ENCODE measurements at places on chromosomes 7 and 10. TPM values are rescaled to one million over a fixed set of nuclear protein-coding genes. Genes with fewer than 3 reads are reported as not detected.

- no peak for DNase-seq
Observed at GRCh38 chr7:94338921-94339371, 55.7 kb upstream of the COL1A2 start.

GRCh38 chr7:35537067-35538023, 157.6 kb downstream of the HERPUD2 start:
- DNase-seq = peak; percentile 31

DNA sequence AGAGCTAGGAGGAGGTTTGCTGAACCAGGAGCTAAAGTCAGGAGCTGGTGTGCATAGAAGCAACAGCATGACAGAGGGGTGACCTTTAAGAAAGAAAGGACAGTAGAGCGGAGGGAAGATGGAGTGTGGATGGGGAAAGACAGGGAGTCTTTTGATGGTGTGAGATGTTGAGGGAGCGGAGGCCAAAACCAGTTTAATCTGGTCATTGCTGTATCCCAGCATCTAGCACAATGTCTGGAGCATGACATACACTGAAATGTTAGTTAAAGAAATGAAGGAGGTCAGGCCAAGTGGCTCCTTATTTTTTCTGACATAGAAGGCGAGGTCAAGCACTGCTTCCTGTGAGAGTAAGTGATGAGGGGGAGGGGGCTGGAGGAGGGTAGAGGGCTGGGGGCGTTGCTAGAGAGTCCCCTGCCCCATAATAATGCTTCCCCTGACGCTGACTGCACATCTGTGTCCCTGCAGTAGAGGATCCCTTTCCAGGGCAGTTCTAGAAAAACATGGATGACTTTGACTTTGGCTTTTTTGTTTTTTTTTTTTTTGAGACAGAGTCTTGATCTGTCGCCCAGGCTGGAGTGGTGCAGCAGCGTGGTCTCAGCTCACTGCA, 70.2 kb downstream of the ZNF467 start:
- no peak for DNase-seq

DNA sequence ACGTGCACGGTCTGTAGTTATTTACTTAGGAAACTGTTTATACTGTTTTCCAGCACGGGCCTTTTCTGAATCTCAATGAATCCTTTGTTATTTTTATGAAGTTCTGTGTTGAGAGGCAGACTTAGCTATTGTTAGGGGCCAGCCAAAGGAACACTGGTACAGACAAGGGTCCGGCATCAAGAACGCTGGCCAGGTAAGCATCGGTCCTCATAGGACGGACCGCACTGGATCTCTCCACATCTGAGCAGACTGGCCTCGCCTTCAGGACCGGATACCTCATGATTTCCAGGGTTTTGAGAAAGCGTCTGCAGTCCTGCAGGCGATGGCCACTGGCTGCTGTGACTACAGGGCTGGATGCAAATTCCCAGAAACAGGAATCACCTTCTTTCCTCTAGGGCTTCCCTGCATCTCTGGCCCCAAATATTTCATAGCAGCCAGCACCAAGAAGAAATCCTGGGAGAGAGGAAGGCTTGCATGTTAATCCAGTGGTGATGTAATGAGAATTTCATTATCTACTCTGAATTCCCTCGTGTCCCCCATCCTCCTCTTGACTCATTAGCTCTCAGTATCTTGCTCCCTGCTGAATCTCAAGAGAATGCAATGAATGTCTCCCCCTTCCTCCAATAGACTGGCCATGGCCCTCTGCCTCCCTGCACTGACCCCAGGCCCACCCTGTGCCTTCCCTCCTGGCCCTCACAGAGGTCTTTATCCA, 325.4 kb upstream of the NPVF start:
- DNase-seq = no peak

GRCh38 chr7:95434557-95435421, at the start of gene PON2:
PON2 (minus strand) TSS chr7:95435028; CDS start chr7:95434951, 77 bp downstream.
- DNase-seq = peak; percentile 65

GPRIN2 gene
- 7.4 TPM for polyA plus RNA-seq

CNTNAP2 gene
- 22.5 TPM for polyA plus RNA-seq

EMX2 gene
- 186 TPM for polyA plus RNA-seq

- no peak for DNase-seq
Observed at GRCh38 chr10:82668221-82668895, 793.4 kb downstream of the NRG3 start.

VSTM4 gene
- polyA plus RNA-seq = 15.0 TPM

KCP gene
- polyA plus RNA-seq = 17.8 TPM

COMTD1 gene
- 12.3 TPM for polyA plus RNA-seq

- no peak for DNase-seq
Observed at GRCh38 chr10:117980216-117980615, 66.5 kb downstream of the RAB11FIP2 start.

DNA sequence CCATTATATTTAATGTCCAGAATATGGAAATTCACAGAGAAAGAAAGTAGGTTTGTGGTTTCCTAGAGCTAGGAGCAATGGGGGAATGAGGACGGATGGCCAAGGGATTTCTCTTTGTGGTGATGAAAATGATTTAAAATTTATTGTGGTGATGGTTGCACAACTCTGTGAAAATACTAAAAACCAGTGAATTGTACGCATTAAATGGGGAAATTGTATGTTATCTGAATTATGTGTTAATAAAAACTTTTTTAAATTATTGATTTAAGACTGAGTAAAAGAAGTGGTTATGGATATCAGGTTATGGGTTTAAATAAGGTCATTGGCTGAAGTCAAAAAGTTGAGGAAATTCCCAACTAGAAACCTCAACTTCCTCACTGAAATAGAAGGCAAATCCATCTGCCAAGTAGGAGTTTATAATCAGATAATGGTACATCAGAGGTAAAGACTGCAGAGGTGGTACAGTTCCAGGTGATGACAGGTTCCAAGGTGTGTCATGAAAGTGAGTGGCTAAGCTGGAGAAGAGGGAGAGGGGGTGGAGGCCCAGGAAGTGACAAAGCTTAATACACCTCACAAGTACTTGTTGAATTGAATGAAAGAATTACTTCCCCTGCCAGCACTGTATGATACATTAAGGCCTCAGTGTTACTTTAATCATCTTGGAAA, 68.9 kb upstream of the CCDC71L start:
- DNase-seq = no peak

GRCh38 chr10:1266033-1266802, 210.0 kb downstream of the WDR37 start:
- DNase-seq = no peak

GRCh38 chr10:13184730-13185514, 23.6 kb downstream of the MCM10 start:
- DNase-seq = no peak

DNA sequence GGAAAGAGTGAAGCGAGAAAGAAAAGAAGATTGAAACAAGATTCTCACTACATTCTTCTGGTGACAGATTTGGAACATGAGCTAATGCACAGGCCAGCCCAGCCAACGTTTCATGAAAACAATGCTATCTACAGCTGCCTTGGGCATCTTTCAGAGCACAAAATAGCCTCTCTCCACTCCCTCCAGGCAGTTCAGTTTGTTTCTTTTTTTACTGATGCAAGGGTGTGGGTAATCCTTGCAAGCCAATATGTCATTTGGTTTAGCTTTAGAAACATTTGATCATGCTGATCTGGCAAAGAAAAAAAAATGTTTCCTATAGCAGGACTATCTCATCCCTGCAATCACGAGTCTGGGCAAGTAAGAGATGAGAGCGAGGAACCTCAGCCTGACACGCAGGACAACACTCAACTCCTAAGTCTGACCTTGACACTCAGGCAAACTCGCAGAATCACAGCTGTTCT, 35.9 kb downstream of the SVIL start:
- DNase-seq = no peak

GRCh38 chr10:131708225-131708880, 192.5 kb upstream of the PPP2R2D start:
- no peak for DNase-seq

DNA sequence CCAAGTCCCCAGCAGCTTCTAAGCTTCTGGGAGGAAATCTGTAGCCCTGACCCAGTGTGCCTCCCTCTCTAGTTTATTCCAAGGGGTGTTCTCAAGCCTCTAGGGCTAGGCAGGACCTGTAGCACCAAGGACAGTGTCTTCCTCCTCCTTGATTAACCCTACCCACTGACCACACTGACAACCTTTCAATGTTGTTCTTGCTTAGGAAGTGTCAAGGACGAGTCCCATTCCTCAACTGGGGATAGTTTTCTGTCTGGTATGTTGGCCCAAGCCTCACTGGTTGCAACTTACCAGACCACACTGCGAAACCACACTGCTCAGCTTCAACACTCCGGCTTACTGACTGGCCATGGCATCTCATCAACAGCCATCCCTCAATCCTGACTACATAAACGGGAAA, 100.0 kb downstream of the RNF216 start:
- no peak for DNase-seq

DNA sequence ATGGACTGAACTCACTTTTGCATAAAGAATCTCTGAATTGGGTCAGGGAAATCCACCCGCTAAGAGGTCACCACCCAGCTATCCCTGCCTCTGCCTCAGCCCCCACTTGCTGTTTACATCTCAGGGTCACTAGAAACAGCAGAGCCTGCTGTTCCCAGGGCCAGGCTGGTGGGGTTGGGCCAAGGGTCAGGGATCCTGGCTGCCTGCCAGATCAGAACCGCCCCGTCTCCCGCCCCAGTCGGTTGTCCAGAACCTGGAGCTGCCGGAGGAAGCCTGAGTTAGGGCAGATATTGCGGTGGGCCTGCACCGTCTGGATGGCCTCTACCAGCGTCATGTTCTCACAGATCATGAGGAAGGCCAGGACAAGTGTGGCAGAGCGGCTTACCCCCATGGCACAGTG, 17.0 kb upstream of the SAMD8 start:
- no peak for DNase-seq

DNA sequence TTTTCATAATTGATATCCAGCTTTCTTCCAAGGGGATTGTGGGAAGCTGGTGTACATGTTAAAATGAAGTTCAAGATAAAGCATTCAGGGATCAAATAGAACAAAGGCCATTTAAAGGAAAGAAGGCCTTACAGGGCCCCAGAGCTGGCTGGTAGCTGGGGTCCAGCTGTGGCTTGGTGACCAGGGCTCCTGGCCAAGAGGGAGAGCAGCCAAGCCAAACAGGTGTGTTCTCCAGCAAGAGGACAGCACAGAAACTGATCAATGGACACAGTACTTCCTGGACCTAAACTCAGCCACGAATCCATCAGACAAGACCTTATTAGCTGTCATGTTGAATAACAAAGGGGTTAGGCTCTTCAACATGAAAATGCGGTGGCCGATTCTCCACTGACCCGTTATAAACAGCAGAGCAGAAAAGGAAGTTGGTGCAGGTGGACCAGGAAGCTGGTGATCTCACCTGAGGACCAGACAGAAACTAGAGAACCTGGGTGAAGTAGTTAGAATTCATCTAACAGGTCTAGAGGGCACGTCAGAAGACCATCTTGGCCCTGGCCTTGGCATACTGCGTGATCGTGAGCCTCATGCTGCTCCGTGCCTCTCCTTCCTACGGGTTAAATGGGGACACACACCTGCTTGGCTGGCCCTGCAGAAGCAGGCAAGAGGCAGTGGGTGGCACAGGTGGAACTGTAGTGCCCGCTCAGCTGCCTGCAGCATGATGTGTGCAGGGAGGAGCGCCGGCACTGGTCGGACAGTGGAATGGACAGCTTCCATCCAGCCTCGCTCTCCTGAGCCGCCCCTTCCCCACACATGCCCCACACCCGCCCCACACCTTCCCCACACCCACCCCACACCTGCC, 53.8 kb downstream of the PARP12 start:
- DNase-seq = no peak

- peak; percentile 61 for DNase-seq
Observed at GRCh38 chr10:92240289-92241157, 50.4 kb downstream of the CPEB3 start.

DNA sequence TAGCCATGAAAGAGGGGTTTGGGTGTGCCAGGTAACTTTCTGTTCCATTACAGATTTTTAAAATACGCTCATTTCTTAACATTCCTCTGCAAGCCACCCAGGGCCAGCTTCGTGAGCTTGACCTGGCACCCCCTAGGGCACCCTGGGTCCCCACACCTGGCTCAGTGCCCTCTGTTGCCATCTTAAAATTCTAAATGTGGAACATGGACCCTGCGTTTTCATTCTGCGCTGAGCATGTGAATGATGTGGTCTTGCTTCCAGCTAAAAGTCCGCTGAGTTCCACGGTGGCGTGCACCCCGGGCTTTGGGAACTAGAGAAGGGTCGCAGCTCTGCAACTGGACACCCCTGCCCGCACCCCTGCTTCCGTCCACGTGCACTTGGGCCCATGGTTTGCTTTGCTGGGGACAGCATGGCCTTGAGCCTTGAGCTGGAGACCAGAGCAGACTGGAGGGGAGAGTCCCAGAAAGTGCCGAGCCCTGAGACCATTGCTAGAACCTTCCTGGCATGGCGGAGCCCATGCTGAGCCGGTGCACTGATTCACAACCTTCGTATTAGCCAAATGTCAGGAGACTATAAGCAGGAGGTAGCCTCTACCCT, 91.1 kb downstream of the RGS10 start:
- DNase-seq = no peak

APBB1IP gene
- 1.1 TPM for polyA plus RNA-seq

TLL2 gene
- polyA plus RNA-seq = 0.60 TPM

- DNase-seq = no peak
Observed at GRCh38 chr7:70325509-70326101, 727.3 kb downstream of the AUTS2 start.

- DNase-seq = no peak
Observed at GRCh38 chr7:5580714-5581395, 157.2 kb upstream of the TNRC18 start.

CRYGN gene
- polyA plus RNA-seq = 2.2 TPM

LRIT1 gene
- polyA plus RNA-seq = not detected

HHEX gene
- polyA plus RNA-seq = 11.4 TPM

- no peak for DNase-seq
Observed at GRCh38 chr7:128796327-128796726, 4.6 kb downstream of the CCDC136 start.

DNA sequence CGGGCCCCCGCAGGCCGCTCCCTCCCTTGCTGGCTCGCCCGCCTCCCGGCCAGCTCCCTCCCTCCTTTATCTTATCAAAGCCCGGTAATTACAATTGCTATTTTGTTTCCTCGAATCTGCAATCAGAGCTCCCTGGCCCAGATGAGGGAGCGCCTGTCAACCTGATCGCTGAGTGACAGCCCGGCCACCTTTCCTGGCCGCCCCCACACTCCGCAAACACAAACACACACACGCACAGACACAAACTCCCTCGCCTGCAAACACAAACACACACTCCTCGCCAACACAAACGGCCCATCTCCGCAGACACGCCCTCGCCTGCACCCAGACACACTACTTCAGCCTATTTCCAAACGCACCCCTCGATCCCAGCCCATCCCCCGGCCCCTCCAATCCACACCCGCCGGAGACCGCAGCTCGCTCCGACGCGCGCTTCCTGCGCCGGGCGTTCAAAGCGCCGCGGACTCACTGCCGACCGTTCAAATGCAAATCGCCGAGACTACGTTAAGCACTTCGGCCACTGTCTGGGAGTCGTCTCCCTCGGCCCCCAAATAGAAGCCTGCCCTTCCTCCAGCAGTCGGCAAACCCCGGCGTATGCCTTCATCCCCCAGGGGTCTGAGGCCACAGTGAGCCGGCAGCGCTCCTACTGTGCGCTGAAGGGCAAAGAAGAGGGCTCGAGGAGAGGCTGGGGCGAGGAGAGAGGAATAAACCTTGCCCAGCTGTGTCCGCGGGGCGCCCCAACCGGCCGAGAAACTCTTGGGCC, 3.0 kb upstream of the FGF8 start:
- no peak for DNase-seq

- no peak for DNase-seq
Observed at GRCh38 chr7:151121380-151122170, 35.3 kb downstream of the AGAP3 start.

Data from right renal pelvis (tissue), 4 donors.